ENCODE measurements at places on chromosomes 3 and 15.

DNA sequence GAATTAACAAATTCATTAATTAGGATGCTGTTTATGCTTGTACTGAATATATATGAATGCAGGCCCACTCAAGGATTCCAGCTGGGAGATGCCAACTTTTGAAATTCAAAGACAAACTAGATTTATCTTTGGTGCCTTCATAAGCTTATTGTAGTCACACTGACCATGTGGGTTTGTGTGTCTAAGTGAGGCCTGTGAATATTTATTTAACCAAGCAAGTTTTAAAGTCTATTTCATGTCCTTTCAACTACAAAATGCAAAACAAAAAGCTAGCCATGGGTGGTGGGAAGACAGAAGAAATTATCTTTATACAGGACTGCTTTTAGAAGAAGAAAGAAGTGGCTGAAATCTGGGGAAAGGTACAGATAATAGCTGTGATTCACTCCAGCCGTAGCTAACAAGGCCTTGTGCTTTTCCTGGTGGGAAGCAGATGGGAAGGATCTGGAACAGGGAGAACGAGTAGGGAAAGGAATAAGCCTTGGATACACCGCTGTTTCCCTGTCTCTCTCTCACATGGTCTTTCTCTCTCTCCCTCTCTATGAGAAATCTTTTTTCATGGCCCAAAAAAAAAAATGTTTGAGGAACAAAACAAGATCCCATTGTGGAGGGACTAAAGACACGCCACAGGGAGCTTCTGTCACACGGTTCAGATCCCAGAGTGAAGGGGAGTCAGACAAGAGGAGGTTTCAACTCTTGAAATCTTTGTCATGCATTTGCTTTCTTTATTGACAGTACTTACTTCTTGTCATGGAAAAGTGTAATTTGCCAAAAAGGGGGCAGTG lies 225.5 kb downstream of the RORA start:
- no peak for DNase-seq

- DNase-seq, result no peak
These were observed 60.2 kb downstream of the TLNRD1 start for GRCh38 chr15:81060907-81061306.

DNA sequence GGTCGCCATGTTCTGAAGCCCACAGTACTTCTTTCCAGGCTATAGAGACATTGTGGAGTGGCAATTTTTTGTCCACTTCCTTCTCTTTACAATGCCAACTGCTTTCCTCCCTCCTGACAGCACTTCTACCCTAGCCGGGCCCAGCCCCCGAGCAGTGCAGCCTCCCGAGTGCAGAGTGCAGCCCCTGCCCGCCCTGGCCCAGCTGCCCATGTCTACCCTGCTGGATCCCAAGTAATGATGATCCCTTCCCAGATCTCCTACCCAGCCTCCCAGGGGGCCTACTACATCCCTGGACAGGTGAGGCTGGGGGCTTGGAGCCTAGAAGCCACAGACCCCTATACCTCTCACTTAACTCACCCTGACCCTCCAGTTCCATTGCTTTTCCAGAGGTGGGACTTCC lies 2.8 kb downstream of the EIF4G1 start:
- no peak for DNase-seq

- DNase-seq, result no peak
These were observed 29.9 kb upstream of the FBN1 start for GRCh38 chr15:48675436-48675835.

- peak; percentile 25 for DNase-seq
These were observed 79.6 kb upstream of the SPATA12 start for GRCh38 chr3:56980798-56981390.

- DNase-seq, result no peak
These were observed 80.8 kb upstream of the DPH6 start for GRCh38 chr15:35626571-35627318.

DNA sequence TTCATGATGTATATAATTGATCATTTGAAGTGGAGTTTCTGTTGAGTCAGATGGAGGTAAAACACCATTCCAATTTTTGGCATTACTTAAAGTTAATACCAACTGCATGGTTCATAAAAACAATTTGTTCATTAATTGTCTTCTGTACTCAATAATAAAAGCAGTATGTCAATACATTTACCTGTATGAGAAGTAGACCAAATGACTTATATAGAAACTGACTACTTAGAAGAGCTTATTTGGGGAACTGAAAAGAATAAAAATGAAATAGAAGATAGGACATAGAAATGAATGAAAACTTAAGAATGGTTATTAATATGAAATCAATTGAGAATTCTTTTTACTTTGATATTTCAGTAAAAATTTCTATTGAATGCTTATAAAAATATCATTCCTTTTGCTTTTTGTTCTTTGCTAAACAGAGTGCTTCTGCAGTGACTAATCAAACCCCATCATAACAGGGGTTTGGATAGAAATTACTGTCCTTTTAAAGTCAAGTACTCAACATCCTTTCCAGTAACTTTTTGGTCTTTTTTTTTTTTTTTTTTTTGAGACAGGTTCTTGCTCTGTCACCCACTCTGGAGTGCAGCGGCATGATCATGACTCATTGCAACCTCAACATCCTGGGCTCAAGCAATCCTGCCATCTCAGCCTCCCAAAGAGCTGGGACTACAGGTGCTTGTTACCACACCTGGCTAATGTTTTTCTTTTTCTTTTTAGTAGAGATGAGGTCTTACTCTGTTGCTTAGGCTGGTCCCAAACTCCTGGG lies 6.5 kb upstream of the CRYBG3 start:
- DNase-seq, result no peak

GRCh38 chr3:133525435-133525834 lies 48.1 kb upstream of the CDV3 start:
- DNase-seq, result no peak

GRCh38 chr15:56977232-56977631 lies 58.8 kb downstream of the TCF12 start:
- DNase-seq, result no peak

DNA sequence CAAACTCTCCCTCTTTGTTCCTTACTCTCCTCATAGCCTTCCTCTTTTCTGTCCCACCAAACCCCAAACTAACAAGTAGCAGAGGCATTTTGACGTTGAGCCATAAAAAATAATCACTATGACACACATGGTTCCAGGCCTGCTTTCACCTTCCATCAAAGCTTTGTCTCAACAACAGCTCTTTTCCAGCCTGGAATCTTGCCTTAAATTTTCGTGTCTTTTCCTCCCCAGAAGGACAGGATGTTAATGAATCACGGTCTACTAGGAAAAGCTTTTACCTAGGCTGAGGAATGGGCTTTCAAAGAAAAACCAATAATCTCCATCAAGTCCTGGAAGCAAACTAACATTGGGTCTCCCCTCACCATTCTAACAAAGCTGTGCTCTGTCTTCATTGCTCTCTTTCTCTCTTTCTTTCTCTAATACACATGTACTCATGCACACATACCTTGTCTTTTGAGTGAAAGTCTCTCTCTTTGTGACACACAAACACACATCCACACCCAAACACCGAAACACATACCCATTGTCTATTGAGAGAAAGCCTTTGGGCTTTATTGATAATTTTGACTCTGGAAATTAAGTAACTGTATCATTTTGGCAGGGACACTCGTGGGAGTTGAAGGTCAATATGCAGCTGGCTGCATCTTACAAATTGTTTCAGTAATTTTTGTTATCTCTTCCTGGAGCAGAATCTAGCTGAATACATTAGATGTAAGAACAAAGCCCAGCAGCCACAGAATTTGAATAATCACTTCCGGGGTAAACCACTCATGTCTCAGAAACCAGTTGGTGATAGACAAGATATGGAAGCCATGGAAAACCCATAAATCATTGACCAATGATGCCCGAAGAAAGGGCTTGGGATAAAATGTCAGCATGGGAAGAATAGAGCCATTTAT lies 107.4 kb upstream of the SLC4A7 start:
- DNase-seq, result no peak

DNA sequence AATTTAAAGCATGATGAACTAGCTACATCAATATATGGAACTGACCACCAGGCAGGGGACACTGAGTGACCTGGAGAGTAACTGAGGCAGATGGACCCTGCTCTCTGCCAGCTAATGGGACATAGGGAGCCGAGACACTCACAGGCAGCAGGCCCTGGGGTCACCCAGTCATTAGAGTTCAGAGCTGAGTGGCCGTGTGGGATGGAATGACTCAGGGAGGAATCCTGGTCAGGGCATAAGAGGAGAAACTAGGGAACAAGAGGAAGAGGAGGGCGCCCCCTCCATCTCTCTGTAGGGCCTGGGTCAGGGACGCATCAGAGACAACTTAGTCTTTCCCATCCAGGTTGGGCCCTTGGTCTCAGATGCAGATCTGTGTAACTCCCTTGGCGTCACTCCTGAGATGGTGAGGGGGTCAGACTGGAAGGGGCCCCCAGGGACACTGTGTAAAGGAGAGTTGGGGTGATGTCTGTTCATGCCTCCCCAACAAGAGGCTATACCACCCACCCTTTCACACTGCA lies 39.8 kb downstream of the CCDC12 start:
- DNase-seq, result no peak

DNA sequence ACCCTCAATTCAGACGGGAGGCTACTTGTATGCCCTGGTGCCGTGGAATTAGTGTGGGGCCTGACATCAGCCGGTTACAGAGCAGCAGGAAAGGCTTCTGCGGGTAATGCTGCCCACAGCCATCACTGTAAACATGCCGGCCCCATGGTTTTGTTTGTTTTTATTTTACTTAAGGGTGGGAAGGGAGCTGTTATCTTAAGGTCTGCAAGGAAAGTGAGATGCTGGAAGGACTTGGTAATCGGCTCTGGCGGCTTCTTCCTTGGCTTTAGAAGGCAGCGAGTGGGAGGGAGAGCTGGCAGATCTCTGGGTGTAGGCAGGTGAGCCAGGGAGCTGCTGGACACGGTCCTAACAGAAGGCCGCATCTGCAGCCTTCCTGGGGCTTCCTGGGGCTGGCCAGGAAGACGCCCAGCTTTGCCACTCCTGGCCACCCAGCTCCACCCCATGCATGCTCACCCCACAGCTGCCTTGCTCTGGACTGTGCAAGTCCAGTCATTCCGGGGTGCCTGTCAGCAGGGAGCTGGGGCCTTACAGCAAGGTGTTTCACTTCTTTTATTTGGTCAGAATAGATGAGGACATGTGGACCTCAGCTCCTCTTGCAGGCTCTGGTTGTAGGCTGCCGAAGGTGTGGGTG lies 54.1 kb upstream of the FURIN start:
- no peak for DNase-seq

GRCh38 chr15:82649226-82649999 lies 2.2 kb upstream of the CPEB1 start:
- DNase-seq, result no peak

DNA sequence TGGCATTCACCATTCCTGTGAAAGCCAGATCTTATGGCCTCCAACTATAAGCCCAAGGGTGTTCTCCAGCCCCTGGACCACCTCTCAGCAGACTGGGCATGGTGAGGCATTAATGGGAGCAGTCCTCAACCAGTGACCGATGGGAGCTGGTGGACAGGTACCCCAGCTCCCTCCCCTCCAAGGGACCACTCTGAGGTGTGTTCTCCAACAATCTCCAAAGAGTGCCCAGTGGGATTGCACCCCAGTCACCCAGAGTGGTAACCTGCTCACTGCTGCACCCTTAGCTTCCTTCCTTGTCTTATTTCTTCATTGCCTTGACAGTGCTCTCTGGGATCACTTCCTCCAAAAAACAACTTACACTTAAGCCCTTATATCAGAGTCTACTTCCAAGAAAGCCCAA lies 8.2 kb upstream of the ITGA11 start:
- DNase-seq, result no peak

DNA sequence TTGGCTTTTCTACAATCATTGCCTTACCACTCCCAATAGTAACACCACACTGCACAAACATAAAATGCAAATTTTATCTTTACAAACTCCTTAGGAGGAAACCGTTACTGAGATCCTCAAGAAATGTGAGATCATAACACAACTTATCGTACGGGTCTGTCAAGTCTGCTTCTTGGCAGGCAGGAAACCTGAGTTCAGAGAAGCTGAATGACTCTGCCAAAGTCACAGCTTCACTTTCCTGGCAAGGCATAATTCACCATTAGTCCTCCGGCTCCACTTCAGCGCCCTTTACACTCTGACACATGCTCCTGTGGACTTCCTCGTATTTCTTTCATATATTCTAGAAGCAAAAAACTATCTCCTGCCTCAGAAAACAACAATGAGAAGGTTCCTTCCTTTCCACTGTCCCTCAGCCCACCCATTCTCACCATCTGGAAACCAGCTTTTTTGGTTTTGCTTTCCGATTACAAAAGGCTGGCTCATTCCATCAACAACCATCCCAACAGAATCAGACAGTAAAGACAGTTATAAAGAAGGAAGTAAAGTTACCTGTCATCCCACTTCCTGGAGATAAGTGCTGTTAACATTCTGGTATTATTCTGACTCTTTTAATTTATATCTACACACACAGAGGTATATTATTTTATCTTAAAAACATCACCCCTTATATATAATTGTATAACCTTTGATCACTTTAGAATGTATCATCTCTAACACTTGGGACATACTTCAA lies 223.4 kb downstream of the STT3B start:
- DNase-seq, result no peak

GRCh38 chr3:99842826-99843589 lies 25.3 kb downstream of the CMSS1 start:
- DNase-seq, result no peak

GRCh38 chr3:183298701-183299153 lies 45.7 kb downstream of the B3GNT5 start:
- no peak for DNase-seq

GRCh38 chr3:12316253-12316652 lies 27.4 kb downstream of the PPARG start:
- DNase-seq, result no peak

DNA sequence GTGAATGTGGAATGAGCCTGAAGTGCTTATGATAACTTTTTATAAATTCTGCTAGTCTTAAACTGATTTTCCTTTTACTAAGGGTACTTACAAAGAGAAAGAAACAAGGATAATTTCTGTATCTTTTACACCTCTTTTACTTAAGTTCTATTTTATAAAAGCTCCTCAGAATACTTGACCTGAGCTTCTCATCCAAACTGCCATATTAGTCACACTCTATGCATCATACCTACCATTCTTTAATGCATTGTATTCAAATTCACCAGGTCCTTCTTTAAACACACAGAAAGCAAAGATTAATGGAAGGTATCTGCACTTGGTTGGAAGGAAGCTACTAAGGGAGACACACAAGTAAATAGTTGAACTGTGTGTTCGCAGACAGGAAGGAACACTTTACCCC lies 1.6 kb upstream of the TOPAZ1 start:
- DNase-seq, result no peak

- no peak for DNase-seq
These were observed 45.9 kb upstream of the COL6A5 start for GRCh38 chr3:130299531-130299930.

GRCh38 chr15:94367726-94368535 lies 136.6 kb downstream of the MCTP2 start:
- no peak for DNase-seq

- DNase-seq, result no peak
These were observed 109.4 kb upstream of the SMAD3 start for GRCh38 chr15:66955871-66956585.
